Bronchial epithelial cell (primary cell): ENCODE measurements at places on chromosomes 4 and X. TPM values are rescaled to one million over a fixed set of nuclear protein-coding genes. Genes with fewer than 3 reads are reported as not detected.

GRCh38 chr4:67403342-67403741, 142.0 kb downstream of the CENPC start:
- DNase-seq, result no peak

- DNase-seq, result peak; percentile 42
Observed at GRCh38 chrX:106999002-106999975, 723 bp downstream of the MORC4 start.

- peak; percentile 58 for DNase-seq
Observed at GRCh38 chrX:22097012-22097694, 65.0 kb downstream of the PHEX start.

GRCh38 chr4:72410158-72410557, 158.9 kb downstream of the ADAMTS3 start:
- no peak for DNase-seq

DNA sequence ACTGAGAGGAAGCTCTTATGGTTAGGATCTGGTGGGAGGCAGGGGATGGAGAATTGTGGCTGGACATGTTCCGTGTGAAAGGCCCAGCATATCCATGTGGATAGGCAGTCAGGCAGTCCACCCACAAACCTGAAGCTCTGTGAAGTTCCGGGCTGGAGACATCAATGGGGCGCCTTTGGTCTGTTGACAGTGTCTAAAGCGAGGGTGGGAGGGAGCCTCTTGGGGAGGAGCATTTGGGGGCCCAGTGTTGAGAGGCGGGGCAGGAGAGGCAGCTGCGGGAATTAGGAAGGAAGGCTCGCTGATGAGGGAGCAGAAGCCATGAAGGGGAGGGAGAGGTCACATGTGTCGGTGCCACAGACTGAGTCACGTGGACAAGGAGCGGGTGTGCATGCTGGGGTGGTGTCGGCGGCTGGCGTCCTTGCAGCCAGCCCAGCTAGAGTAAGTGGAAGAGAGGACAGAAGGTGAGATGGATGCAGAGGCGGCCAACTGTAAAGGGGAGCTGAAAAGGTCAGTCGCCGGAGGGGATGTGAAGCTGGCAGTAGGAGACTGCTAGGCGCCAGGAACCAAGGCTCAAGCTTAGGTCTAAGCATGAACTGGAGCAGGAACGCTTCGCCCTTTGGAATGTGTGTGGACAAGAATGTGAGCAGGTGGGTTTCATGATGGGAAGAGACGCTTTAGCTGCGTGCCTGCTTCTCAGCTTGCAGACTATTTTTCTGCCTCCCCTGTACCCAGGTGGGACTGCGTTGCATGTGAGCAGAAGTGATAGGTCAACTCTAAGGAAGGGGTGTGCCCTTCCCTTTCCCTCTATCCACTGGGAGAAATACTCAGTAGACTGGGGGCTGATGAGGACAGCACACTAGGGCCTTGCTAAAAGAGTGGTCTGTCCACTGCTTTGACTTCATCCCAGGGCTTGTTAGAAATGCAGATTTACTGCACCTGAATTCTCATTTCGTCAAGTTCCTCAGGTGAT, 44.0 kb upstream of the TLR2 start:
- no peak for DNase-seq

- DNase-seq, result peak; percentile 36
Observed at GRCh38 chrX:112820364-112821268, 20.0 kb downstream of the AMOT start.

GRCh38 chr4:78624048-78624447, 72.5 kb downstream of the ANXA3 start:
- DNase-seq, result peak; percentile 46

- peak; percentile 66 for DNase-seq
Observed at GRCh38 chr4:153223930-153224329, 19.7 kb downstream of the TRIM2 start.

GRCh38 chr4:76201276-76201675, 12.3 kb downstream of the SCARB2 start:
- no peak for DNase-seq

GRCh38 chrX:111869639-111870034, 6.3 kb upstream of the TRPC5OS start:
- peak; percentile 37 for DNase-seq

DNA sequence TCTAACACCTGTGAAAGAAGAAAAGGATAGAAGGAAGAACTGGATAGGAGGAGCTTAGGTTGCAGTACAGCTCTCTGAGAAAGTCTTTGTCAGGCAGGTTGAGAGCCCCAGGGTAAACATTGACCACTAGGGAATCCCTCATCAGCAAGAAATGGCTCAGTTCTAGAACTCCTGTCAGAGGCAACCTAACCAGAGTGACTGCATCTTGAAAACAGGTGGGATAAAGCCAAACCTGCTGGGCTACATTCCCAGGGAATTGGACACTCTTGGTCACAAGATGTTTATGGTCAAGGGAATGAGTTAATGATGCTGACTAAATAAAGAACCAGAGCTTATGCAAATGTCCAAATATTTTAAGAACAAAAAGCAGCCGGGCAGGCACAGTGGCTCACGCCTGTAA, 108.3 kb upstream of the MED14 start:
- peak; percentile 36 for DNase-seq

GRCh38 chr4:2803624-2804448, 11.0 kb downstream of the SH3BP2 start:
- DNase-seq, result peak; percentile 37

GRCh38 chrX:38819709-38820108, 18.4 kb downstream of the MID1IP1 start:
- peak; percentile 50 for DNase-seq

GRCh38 chrX:150831863-150832262, 66.6 kb downstream of the CD99L2 start:
- DNase-seq, result no peak

- peak; percentile 0 for DNase-seq
Observed at GRCh38 chr4:63430105-63430504, 979.1 kb downstream of the TECRL start.

GRCh38 chr4:11423465-11423864, 5.2 kb downstream of the HS3ST1 start:
- DNase-seq, result no peak

- no peak for DNase-seq
Observed at GRCh38 chrX:133783274-133783673, 202.1 kb downstream of the GPC3 start.

GRCh38 chr4:78446619-78447018, 105.0 kb upstream of the ANXA3 start:
- no peak for DNase-seq

DNA sequence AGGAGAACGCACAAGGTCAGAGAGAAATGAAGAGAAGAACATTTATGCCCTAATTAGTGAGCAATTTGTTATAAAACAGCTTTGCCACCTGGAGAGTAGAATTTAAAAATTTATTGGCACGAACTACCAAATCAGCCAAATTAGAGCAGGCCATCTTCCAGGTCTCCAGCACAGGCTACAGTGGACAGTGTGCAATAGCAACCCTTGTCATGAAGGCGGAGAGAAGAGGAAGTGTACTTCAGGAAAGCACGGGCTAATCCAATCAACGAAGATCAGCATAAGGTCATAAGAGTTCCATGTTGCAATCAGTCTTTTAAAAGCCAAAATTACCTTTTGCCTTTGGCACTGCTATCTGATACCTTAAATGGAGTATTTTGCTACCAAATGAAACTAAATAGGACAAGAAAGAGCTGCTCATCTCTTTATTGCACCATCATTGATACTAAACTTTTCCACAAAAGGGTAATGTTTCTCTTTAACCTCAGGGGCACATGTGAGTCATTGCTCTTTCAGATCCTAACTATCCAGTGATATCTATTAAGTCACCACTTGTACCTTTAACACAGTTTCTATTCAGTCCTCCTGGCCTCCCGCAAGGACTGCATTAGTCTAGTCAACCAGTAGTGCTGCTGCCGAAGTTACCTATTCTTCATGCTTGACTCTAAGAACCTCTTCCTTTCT, 19.9 kb downstream of the ANK2 start:
- peak; percentile 33 for DNase-seq

GRCh38 chr4:90458576-90458975, 331.4 kb downstream of the CCSER1 start:
- DNase-seq, result no peak

DNA sequence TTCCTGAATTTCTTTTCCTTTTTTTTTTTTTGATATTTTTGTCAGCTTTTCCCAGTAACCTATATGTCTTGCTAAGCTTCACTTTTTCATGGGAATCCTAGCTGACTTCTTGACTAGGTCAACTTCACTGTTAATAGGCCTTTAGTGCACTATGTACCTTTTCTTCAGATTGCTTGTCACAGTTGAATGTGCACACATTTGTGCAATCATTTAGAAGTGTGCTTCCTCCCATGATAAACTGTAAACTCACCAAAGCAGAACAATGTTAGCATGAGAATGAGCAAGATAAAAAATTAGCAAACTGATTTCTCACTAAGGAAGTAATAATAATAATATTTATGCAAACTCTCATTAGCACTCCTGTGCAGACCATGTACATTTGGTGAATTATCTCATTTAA, 173.2 kb downstream of the PABPC4L start:
- DNase-seq, result no peak

- DNase-seq, result peak; percentile 53
Observed at GRCh38 chr4:11130195-11130970, 298.3 kb downstream of the HS3ST1 start.

DNA sequence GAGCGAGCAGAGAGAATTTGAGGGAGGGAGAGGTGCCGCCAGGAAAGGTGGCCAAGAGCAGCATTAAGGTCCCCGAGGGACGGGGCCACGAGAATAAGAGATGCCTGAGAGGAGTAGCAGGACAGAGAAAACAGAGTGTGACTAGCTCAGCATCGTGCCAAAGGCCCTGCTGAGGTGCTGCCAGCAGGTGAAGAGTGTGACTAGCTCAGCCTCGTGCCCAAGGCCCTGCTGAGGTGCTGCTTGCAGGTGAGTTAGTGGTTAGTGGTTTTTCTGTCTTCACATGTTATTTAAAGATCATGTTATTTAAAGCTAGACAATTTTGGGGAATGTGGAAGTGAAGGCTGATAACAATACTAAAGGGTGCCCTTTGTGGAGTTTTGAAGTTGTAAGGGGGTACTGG, 464.5 kb upstream of the FAT1 start:
- no peak for DNase-seq

DNA sequence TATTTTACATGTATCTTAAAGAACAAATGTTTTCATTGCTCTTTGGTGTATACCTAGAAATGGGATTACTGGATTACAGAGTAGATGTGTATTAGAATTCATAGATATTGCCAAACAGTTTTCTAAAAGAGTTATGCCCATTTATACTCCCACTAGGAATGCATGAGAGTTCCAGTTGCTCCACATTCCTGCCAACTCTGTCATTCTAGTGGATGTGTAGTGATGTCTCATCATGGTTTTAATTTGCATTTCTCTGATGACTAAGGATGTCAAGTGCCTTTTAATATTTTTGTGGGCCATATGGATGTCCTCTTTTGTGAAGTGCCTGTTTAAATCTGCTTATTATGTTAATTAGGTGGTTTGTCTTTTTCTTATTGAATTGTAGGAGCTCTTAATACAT, 65.6 kb upstream of the BMP2K start:
- peak; percentile 97 for DNase-seq

GRCh38 chrX:132508834-132509233, 20.0 kb upstream of the MBNL3 start:
- DNase-seq, result no peak

DNA sequence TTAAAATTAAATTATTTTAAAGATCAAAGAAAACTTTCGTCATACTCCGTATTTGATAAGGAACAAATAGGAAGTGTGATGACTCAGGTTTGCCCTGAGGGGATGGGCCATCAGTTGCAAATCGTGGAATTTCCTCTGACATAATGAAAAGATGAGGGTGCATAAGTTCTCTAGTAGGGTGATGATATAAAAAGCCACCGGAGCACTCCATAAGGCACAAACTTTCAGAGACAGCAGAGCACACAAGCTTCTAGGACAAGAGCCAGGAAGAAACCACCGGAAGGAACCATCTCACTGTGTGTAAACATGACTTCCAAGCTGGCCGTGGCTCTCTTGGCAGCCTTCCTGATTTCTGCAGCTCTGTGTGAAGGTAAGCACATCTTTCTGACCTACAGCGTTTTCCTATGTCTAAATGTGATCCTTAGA, at the start of gene CXCL8:
TSS of gene CXCL8 (plus strand) at position 217 of the 426 bp plus-strand sequence. CDS start at position 307, 90 bp downstream.
- peak; percentile 96 for DNase-seq

- DNase-seq, result no peak
Observed at GRCh38 chr4:64682946-64683345, 273.7 kb upstream of the TECRL start.

- no peak for DNase-seq
Observed at GRCh38 chrX:31872007-31872406, 800.2 kb upstream of the FTHL17 start.

DNA sequence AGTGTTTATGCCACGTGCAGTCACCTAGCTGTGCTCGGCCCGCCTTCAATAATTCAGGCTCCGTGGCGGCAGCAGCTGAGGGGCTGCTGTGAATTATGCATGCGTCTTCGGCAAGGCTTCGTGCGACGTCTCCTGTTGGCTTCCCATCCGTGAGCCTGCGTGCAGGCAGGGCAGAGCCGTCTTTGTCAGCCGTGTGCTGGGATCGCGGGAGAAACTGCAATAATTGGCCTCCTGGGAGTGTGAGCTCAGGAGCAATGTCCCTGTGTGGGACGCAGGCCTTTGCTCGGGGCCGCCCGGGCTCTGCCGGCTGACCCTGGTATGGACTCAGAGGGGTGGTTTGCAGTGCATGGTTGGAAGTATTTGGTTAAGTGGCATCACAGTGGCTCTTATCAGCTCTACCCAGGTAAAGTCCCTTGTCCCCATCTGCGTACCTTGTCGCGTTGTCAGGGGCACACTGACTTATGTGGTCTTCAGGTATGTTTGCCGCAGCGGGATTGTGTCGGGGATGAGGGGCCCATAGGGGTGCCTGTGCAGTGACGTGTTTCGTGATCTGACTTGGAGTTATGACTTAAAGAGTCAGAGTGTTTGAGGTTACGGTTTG, 34.5 kb upstream of the HGFAC start:
- DNase-seq, result no peak

GRCh38 chrX:153727123-153727931, 2.7 kb downstream of the ABCD1 start:
- DNase-seq, result no peak

- DNase-seq, result no peak
Observed at GRCh38 chrX:20393944-20394343, 127.2 kb upstream of the RPS6KA3 start.

SMR3B gene
- not detected in 2 replicates for total RNA-seq

ADAM29 gene
- total RNA-seq, result not detected in 2 replicates

GAB1 gene
- 5.0 and 10.8 TPM in 2 replicates for total RNA-seq

PRRG1 gene
- total RNA-seq, result 4.5 and 5.6 TPM in 2 replicates

ANXA10 gene
- total RNA-seq, result 0.79 TPM in 1 of 2 replicates, not detected in the other

CENPE gene
- 1.3 and 6.3 TPM in 2 replicates for total RNA-seq

HELQ gene
- total RNA-seq, result 7.4 and 10.1 TPM in 2 replicates

GABRB1 gene
- not detected in 2 replicates for total RNA-seq

CENPVL1 gene
- not detected in 2 replicates for total RNA-seq

CT47B1 gene
- total RNA-seq, result not detected in 2 replicates

LARP1B gene
- total RNA-seq, result 52.6 and 57.9 TPM in 2 replicates

TMEM187 gene
- total RNA-seq, result 4.0 and 5.3 TPM in 2 replicates

ARAP2 gene
- 46.3 and 62.9 TPM in 2 replicates for total RNA-seq

STS gene
- 0.26 and 0.77 TPM in 2 replicates for total RNA-seq

RAB39B gene
- 0.26 and 2.6 TPM in 2 replicates for total RNA-seq

PABPC4L gene
- total RNA-seq, result under 0.01 TPM in 2 replicates

PABPC5 gene
- not detected in 2 replicates for total RNA-seq

GAGE13 gene
- total RNA-seq, result not detected in 2 replicates
